ENCODE measurements at places on chromosomes 5 and 9.
A peak's percentile ranks its signal among the peaks of the same experiment; 100 is the strongest.

- DNase-seq: no peak
Observed at GRCh38 chr9:134595014-134595413, 46.6 kb upstream of the COL5A1 start.

DNA sequence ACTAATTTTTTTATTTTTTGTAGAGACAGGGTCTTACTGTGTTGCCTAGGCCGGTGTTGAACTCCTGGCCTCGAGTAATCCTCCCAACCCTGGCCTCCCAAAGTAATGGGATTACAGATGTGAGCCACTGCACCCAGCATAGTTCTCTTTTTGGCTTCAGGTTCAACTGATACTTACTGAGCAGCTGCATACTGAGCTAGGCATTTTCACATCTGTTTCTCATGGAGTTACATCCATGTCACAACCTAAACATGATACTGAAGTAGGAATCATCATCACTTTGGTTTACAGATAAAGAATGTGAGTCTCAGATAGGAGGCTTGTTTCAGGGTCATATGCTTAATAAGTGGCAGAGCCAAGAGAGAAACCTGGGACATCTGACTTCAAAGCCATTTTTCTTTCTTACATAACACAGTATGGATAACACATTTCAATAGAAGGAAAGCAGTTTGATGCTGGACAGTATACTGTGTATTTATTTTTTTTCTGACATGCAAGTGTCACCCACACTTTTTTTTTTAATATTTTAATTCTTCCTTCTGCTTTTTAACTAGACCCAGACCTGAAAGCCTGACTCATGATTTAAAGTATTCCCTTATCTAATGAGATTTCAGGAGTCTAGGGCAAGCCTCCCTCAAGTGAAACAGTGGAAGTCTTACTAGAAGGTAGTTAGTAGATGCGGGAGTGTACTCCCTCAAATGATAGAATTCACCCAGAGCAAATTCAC is 90.8 kb downstream of the HACD4 start:
- no peak for DNase-seq

GRCh38 chr5:160749682-160750081 is 102.3 kb downstream of the ATP10B start:
- no peak for DNase-seq

DNA sequence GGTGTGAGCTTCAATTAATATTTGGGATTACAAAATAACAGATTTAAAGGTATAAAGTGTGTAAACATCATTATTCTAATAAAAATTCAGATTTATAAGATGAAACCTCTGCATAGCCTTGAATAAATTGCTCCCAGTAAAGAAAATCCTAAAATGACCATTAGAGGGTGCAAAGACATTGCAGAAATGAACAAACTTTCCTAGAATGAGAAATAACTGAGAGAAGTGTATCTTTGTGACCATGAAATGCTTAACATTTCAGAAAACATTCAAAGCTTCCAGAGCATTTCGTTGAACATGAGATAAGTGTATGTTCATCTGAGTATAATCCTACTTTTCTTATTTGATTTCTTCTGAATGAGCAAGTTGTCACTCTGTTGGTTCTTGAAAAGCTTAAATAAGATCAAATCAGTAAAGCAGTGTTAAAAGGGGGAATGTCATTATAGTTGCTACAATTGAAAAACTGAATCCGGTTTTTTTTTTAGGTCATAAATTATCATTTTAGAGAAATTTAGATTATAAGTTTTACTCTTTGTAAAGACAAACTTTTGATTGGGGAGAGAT is 24.7 kb upstream of the NUDT12 start:
- DNase-seq: no peak

- DNase-seq: no peak
Observed at GRCh38 chr9:116466271-116467235, 220.6 kb upstream of the TRIM32 start.

- DNase-seq: no peak
Observed at GRCh38 chr5:71893451-71893850, 174.4 kb downstream of the CARTPT start.

- no peak for DNase-seq
Observed at GRCh38 chr5:56610093-56610698, 205.2 kb upstream of the MAP3K1 start.

- DNase-seq: no peak
Observed at GRCh38 chr9:109981091-109981490, 201.1 kb downstream of the PALM2AKAP2 start.

GRCh38 chr9:137359850-137360249 is 57.8 kb upstream of the NRARP start:
- no peak for DNase-seq

- no peak for DNase-seq
Observed at GRCh38 chr5:150645070-150645700, 4.7 kb downstream of the SYNPO start.

DNA sequence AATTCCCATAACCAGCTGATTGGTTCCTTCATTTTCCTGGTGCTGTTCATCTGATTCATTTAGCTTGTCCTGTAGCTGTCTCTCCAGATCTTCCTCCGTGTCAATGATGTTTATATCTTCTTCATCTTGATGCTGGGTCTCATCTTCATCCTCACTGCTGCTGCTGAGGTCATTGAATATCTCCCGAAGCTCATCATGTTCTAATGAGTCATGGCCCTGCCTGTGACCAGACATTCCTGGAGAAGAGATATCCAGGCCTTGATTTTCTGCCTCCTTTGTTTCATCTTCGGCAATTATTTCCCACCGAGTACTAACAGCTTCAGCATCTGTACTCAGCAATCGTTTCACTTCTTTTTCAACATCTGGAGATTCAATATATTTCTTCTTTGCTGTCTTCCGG is 1.4 kb downstream of the TAF7 start:
- DNase-seq: no peak

- DNase-seq: no peak
Observed at GRCh38 chr9:1008216-1008615, 31.8 kb downstream of the DMRT3 start.

GRCh38 chr5:176611435-176611834 is 1.5 kb upstream of the GPRIN1 start:
- peak; percentile 69 for DNase-seq

- DNase-seq: no peak
Observed at GRCh38 chr5:143541943-143542797, 138.7 kb upstream of the NR3C1 start.

GRCh38 chr9:126128494-126129142 is 198.0 kb upstream of the MVB12B start:
- no peak for DNase-seq

GRCh38 chr5:151154931-151155774 is 2.4 kb downstream of the ANXA6 start:
- peak; percentile 80 for DNase-seq

DNA sequence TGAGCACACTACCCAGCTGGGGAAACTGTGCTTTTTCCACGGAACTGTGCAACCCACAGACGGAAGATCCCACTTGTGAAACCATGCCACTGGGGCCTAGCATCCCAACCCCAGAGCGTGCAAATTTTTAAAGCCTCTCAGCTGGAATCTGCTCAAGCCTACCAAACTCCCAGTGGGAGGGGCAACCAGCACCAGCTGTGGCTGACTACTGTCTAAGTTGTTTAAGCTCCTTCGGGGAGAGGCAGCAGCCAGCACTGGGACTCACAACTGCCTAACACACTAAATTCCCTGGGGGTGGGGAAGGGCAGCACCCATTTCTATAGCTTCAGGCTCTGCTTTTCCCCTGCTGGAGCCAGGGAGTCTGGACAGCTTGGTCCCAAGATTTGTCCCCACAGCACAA is 287.6 kb upstream of the MSX2 start:
- DNase-seq: no peak

- no peak for DNase-seq
Observed at GRCh38 chr5:893711-894110, 1.0 kb downstream of the TRIP13 start.

GRCh38 chr5:107646418-107646817 is 24.3 kb downstream of the EFNA5 start:
- no peak for DNase-seq

DNA sequence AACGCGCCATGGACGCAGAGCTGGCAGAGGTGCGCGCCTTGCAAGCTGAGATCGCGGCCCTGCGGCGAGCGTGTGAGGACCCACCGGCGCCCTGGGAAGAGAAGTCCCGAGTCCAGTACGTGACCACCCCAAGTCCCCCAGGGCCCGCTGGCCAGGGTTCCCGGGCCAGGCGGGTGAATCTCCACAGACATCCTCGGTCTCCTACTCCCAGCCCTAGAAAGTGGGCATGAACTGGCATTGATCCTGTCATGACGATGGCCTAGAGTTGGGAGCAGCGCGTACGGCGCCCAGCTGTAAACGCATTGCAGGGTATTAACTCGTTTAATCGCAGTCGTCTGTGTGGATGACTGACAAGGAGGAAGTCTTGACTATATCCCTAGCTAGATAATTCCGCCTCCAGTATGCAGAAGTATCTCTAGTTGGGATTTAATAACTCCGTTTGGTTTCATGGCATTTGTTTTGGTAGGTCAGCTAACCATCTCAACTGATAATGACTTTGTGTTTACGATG is 293 bp downstream of the CENPP start:
- no peak for DNase-seq

DNA sequence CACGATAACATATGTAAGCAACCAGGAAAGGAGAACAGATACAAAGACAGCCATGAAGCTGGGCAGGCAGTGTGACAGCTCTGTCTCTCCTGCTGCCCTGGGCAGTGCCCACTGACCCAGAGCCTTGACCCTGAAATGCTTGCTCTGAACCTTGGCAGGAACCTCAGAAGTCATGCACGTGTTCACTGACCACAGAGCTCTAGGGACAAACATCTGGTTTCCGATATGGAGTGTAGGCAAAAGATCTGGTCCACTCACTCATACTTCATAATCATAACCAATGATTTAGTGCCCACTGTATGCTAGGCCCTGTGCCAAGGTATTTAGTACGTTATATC is 102.6 kb downstream of the FSTL4 start:
- DNase-seq: no peak

- no peak for DNase-seq
Observed at GRCh38 chr9:95670122-95670521, 153.4 kb upstream of the PTCH1 start.

DNA sequence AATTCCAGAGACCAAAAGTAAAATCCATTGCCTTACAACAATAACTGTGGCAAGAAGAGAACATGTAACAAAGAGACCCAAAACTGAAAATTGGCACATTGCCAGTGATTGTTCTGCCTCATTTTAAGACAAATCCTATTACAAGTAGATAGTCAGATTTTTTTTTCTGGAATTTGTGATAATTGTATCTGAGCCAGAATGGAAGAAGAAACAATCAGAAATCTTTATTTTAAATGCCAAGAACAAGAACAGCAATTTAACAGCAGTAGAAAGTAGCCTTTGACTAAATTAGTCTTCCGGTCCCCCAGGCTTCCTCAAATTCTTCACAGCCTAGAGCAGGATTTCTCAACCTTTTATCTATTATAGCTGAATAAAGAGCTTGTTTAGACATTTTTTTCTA is 106.7 kb upstream of the PTPN3 start:
- no peak for DNase-seq

GRCh38 chr9:32554107-32554506 is 1.7 kb upstream of the TOPORS start:
- no peak for DNase-seq

DNA sequence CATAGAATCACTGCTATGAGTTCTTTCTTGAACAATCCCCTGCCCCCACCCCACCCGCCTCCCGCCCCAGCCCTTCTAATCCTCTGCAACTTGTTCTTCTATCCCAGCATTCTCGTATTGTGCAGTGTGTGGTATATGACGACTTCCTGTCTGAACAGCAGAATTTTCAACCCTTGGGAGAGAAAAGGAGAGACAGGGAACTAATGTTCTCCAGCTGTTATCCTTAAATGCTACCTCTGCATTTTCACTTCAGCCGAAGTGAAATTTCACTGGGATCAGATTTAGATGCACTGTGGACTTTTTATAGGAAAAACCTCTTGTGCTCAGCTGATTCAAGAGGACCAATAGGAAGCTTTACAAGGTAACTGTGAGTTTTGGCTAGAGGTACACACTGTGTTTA is 2.2 kb downstream of the FBXL7 start:
- DNase-seq: peak; percentile 12

DNA sequence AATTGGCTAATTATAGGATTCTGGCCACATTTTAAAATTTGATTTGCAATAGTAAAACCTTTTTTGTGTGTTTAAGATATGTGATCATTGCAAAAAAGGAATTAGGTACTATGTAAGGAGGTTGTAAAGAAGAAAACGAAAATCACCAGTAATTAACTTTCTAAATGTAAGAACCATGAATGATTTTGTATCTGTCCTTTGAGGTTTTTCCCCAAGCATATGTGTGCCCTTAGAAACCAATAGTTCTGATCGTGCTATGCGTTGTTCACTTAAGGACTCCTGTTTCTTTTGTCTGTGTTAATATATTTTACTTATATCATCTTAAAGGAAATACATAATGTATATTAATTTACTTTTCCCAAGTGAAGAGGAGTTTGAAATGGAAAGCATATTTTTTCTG is 410.2 kb downstream of the PSAT1 start:
- no peak for DNase-seq

DNA sequence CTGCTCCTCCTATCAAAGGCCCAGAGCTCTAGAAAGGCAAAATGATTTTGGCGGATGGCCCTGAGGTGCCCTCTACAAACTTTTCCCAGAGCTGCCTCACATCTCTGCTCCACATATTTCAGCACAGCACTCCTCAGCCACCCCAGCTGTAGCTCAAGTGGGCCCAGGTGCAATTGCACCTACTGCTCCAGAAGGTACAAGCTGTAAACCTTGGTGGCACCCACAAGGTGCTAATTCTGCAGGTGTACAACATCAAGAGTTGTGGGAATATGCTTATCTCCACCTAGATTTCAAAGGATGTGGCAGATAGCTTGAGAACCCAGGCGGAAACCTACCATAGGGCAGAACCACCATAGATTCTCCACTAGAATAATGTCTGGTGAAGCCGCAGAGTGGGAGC is 432.2 kb downstream of the TMEM232 start:
- DNase-seq: no peak

DNA sequence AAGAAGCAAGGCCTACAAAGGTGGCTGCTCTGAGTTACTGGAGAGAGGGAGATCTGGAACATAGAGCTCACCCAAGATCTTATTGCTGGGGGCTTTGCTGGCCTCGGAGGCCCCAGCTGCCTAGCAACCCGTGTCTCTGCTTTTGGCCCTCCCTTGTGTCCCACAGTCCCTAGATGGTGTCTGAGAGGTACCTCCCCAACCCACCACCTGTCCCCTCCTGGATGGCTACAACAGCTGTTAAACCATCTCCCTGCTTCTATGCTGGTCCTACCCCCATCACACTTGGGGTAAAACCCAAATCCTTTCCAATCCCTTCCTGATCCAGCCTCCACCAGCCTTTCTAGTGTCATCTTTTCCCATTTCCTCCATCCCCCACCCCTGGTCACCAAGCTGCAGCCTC is 86.6 kb downstream of the PPARGC1B start:
- DNase-seq: no peak

DNA sequence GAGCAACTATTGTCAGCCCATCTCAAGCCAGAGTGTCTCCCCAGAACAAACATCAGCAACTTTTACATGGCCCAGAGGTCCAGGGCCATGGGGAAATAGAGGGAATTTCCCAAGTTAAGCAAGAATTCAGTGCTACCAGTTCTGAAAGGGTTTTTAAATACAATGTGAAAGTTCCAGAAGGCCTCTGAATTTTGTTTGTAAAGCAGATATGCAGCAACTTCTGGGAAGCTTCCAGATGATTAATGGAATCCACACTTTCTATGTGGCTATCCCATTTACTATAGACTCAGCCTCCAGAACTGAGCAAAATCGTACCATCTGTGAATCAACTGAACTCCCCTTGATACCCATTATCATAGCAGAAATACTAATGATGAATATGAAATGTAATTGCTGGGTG is 93.8 kb downstream of the FEM1C start:
- DNase-seq: no peak

- DNase-seq: no peak
Observed at GRCh38 chr5:158606233-158606632, 493.5 kb downstream of the EBF1 start.
